ENCODE measurements at places on chromosomes 6 and 20.

GRCh38 chr6:25944688-25945574, 14.4 kb upstream of the SLC17A2 start:
- ATAC-seq, result peak; percentile 93

- no peak for ATAC-seq
Observed at GRCh38 chr20:53320701-53321100, 272.9 kb downstream of the ZNF217 start.

GRCh38 chr6:72250664-72251063, 364.3 kb downstream of the RIMS1 start:
- ATAC-seq, result no peak

DNA sequence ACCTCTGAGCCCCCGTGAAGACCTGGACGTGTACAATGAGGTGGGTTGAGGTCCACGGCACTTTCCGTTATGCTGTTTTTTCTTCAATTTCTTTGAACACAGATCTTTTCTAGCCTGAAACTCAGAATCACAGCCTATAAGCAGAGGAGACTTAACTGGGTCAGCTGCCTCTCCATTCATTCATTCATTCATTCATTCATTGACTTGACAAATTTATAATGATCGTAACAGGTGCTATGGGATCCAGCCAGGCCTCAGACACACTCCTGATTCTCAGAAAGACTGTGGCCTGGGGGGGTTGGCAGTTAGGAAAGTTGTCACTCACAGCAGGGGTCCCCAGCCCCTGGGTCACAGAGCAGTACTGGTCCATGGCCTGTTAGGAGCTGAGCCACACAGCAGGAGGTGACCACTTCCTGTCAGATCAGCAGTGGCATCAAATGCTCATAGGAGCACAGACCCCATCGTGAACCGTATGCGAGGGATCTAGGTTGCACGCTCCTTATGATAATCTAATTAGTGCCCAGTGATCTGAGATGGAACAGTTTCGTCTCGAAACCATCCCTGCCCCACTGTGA, 38.6 kb upstream of the IRF4 start:
- no peak for ATAC-seq

- no peak for ATAC-seq
Observed at GRCh38 chr6:34520645-34521462, 35.3 kb downstream of the SPDEF start.

- no peak for ATAC-seq
Observed at GRCh38 chr6:153210083-153210482, 79.0 kb upstream of the RGS17 start.

GRCh38 chr20:31819083-31819784, at the start of gene MYLK2:
TSS of gene MYLK2 (plus strand) at chr20:31819356. CDS start at chr20:31819581, 225 bp downstream.
- no peak for ATAC-seq

DNA sequence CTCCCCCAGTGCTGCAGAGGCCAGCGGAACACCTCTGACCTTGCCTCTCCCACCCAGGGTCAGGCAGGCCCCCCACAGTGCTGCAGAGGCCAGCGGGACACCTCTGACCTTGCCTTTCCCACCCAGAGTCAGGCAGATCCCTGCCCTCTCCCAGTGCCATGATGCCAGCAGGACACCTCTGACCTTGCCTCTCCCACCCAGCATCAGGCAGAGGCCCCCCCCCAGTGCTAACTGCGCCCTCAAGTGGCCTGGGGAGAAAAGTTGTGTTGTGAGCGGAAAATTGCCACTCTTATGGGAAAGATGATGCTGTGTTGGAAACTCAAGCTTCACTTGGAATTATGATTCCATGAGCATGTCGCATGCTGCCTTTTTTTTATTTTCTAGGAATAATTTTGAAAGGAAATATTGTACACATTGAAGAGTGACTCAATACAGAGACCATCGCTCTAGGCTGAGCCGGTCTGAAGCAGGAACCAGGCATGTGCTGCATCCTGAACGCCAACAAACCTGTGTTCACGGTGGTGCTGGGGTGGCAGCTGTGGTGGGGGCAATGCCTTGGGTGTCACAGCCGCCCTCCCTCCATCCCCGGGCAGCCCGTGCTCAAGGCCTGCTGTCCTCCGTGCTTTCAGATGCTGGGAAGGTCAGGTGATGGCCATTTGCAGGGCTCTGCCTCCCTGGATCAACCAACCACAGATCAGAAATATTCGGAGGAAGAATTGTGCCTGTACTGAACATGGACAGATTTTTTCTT, 98.6 kb downstream of the CDH4 start:
- no peak for ATAC-seq

DNA sequence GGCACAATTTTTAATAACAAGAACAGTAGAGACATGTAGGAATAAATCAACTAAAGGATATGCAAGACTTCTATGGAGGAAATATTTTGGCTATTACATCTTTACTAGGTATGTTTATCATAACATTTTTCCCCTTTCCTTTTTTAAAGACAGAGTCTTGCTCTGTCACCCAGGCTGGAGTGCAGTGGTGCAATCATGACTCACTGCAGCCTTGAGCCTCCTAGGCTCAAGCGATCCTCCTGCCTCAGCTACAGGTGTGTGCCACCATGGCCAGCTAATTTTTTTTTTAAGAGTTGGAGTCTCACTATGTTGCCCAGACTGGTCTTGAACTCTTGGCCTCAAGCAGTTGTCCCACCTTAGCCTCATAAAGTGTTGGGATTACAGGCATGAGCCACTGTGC, 37.0 kb downstream of the AKAP7 start:
- ATAC-seq, result no peak

- ATAC-seq, result no peak
Observed at GRCh38 chr20:58619077-58619863, 31.8 kb upstream of the STX16 start.

GRCh38 chr6:4274382-4275082, 139.2 kb upstream of the ECI2 start:
- ATAC-seq, result no peak

- ATAC-seq, result no peak
Observed at GRCh38 chr6:11878735-11879134, 100.1 kb upstream of the ADTRP start.

DNA sequence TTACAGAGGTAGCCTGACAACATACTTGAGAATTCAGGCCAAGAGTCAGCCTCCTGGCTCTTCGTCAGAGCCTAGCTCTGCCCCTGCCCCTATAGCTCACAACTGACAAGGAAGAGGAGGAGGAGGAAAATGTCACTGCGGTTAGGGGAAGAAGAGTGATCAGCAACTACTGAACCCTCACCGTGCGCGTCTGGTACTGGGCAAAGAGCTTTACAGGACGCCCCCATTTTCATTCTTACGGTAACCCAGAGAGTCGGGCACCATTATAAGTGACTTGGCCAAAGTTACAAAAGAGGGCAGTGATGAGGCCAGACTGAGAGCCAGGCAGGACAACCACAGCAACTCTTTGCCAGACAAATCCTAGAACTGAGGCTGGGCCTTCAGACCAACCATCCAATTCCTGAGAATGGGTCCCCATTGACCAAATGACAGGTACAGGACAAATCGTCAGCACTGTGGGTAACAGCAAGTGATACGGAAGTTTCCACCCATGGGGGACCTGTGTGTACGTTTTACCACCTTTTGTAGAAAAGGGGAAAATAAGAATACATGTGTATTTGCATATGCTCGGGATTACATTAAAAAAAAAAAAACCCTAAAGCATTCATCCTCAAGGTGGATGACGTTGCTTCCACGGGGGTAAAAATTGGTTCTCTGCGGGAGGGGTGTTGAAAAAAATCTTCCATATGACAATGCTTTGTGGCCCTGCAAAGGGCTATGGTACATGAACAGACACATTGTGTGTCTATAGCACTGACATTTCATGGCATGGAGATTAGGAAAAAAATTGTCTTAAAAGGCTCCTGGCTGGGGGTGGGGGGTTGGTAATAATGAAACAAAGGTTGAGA, 118.0 kb downstream of the NFATC2 start:
- ATAC-seq, result peak; percentile 63

DNA sequence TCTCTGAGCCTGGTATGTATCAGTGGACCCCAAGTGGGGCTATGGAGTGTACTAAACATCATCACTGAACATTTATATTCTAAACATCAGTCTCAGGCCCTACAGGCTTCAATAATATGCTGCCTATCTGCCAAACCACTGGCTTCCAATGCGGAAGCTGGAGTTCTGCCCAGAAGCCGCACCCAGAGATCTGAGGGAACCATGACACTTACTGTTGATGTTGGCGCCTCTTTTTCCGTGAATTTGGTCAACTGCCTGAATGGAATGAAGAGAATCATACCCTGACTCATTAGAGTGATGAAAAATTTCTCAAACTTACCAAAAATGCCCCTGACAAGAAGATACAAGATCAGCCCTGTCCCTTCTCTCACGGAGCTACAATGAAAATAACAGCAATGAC, 66.2 kb downstream of the SLC22A23 start:
- ATAC-seq, result no peak

DNA sequence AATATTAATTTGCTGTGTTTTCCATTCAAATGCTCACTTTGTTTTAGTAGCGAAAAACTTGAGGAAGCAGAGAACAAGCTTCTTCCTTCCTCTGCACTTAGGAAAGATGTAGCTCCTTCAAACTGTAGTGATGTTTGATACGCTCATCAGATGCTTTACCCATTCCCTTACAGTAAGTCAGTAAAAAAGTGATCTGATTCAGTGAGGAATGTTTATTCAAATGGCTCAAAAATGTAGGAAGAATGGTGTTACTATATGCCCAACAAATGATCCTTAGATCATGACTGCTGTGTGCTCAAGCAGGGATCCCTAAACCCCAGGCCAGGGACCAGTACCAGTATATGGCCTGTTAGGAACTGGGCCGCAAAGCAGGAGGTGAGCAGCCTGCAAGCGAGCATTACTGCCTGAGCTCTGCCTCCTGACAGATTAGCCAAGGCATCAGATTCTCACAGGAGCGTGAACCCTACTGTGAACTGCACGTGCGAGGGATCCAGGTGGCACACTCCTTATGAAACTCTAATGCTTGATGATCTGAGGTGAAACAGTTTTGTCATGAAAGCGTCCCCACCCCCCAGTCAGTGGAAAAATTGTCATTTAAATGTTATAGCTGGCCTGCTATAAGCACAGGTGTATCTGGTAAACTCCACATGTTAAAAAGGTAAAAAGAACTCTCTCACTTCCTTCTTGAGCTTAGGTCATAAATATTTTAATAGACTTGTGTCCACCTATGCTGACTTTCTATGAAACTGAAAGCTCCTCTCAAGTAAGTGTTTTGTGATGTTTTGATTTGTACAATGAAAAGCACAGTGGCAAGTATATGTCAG, 187.2 kb downstream of the FOXC1 start:
- no peak for ATAC-seq

DNA sequence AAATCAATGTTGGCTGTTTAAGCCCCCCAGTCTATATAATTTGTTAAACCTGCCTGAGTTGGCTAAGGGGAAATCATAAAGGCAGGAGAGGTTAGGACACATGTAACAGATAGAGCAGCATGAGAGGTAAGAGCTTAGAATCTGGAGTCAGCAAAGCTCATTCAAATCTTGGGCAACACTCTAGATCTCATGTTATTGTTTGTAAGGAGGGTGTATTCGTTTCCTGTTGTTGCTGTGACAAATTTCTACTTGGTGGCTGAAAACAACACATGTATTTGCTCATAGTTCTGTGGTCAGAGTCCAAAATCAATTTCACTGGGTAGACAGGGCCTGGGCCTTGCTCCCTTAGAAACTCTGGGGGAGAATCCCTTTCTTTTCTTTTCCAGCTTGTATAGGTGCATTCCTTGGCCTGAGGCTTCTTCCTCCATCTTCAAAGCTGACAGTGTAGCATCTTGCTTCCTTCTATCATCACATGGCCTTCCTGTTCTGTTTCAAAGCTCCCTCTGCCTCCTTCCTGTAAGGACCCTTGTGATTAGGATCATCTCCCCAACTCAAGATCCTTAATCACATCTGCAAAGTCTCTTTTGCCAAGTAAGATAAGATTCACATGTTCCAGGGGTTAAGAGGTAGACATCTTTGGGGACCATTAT, 4.4 kb downstream of the LY86 start:
- ATAC-seq, result peak; percentile 37

- peak; percentile 23 for ATAC-seq
Observed at GRCh38 chr6:36095497-36096391, 34.6 kb upstream of the MAPK13 start.

DNA sequence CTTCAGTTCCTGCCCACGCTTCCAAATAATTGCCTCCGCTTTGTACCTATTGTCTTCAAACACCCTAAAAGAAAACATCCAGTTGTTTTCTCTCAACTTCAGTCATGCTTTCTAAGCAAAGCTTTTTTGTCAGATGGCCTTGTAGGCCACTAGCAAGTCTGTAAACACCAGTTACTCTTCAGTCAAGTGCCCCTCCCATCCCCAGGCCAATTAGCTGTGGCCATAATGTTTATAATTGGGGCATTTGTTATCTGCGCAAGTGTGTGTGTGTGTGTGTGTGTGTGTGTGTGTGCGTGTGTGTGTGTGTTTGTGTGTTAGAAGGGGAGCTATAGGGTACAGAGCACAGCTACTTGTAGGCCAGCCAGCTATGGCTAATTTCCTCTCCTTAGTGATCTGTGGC, 272.4 kb upstream of the MARCKS start:
- ATAC-seq, result no peak

- no peak for ATAC-seq
Observed at GRCh38 chr6:158631678-158632537, 12.6 kb downstream of the DYNLT1 start.

DNA sequence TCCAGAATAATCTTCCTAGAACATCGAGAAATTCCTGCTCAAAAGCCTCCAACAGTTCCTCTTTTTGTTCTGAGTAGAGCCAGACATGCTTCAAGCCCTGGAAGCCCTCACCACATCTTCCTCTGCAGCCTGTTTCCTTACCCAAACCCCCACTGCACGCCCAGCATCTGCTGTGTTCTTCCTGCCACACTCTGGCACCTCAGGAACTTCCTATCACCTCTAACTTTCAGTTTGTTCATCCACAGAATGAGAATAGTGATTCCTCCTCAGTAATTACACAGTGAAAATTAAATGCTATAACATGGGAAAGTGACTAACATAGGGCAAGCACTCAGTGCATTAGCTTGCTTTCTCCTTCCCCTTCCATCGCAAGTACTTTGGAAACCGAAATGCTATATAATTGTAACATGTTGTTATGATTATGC, 26.3 kb downstream of the C6orf89 start:
- peak; percentile 71 for ATAC-seq

DNA sequence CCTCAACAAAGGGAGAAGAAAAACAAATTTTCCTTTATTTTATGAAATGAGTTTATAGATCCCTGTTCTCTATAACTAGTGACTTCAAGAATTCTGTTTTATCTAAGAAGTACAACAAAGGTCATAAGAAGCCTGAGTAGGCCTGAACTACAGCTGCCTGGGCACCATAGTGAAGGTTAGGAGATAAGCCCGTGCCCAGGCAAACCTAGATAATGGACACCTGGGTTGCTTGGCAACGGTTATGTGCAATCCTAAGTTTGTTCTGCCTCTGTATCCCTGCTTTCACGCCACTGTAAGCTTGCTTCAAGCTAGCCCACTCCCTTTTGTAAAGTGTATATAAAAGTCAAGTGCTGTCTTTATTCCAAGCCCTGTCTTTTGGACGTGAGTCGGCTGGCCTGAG, 23.2 kb downstream of the SCGN start:
- no peak for ATAC-seq

GRCh38 chr6:154615483-154616025, 105.1 kb upstream of the CNKSR3 start:
- ATAC-seq, result no peak

- peak; percentile 95 for ATAC-seq
Observed at GRCh38 chr6:156963712-156964700, 186.8 kb downstream of the ARID1B start.

Measured in activated T-helper 17 cell treated with anti-CD3 and anti-CD28 coated beads, Interleukin-2, amount 50 U/mL, for 72 hours (primary cell).